ENCODE measurements at places on chromosomes 5 and 9.

DNA sequence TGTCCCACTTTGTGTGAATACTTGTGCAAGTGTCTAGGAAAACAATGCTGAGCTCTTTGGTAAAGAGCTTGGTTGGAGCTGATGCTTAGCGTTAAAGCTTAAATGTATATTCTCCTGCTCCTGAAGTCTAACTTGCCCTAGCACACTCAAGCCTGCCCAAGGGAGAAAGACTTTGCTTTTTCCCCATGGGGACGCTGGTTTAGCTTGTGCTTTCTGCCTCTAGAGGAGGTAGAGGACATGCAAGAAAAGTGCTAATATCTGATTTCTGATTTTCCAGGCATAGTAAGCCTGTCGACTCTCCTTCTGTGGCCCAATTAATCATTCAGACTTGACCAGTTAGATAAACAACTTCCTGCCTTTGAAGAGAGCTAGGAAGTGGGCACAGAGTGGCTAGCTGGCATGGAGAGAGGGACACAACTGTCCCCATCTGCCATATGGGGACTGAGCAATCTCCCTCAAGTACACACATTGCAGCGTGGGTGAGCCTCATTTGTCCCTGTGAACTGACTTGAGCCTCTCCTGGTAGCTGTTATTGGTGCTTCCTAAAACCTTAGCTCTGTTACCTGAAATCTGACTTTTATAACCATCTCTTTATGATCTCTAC, 348.4 kb downstream of the BRINP1 start:
- DNase-seq, result no peak

- DNase-seq, result no peak
Measured at GRCh38 chr9:109767404-109767803, 12.6 kb upstream of the PALM2AKAP2 start.

- DNase-seq, result peak; percentile 54
Measured at GRCh38 chr5:57032151-57032551, 80.2 kb upstream of the MIER3 start.

- no peak for DNase-seq
Measured at GRCh38 chr9:127910613-127911205, 6.1 kb downstream of the ST6GALNAC4 start.

DNA sequence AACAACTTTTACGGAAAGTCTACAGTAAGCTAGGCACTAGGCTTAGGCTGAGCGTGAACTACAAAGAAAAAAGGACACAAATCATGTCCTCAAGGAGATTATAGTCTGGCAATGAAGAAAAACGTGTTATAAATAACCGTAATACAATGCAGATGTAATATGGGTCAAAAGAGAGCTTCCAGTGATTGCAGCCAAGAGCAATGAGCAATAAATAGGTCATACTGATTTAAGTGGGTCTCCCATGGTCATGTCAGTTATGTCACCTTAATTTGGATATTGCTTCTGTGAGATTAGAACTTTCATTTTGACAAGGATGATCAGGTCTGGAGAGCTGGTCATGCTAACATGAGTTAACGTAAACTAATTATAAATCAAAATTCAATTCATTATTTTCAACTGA, 158.6 kb upstream of the GNA14 start:
- no peak for DNase-seq

DNA sequence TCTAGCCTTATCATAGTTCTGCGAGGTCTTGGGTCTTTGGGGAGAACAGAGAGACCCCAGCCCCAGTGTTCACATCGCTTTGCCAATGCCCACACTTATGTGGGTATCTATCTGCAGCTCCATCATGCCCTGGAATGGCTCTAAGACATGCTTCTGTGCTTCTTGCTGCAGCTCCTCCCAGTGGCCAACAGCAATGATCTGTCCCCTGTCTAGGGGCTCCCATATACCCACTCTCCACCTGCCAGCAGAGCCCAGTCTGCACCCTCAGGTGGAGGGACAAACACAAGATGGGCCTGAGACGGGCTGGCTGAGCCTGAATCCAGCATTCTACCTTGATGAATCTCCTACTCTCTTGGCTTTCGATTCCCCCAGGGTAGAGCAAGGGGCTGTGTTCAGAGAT, 14.6 kb upstream of the DAP start:
- DNase-seq, result no peak

GRCh38 chr9:109923471-109923760, 143.4 kb downstream of the PALM2AKAP2 start:
- no peak for DNase-seq

DNA sequence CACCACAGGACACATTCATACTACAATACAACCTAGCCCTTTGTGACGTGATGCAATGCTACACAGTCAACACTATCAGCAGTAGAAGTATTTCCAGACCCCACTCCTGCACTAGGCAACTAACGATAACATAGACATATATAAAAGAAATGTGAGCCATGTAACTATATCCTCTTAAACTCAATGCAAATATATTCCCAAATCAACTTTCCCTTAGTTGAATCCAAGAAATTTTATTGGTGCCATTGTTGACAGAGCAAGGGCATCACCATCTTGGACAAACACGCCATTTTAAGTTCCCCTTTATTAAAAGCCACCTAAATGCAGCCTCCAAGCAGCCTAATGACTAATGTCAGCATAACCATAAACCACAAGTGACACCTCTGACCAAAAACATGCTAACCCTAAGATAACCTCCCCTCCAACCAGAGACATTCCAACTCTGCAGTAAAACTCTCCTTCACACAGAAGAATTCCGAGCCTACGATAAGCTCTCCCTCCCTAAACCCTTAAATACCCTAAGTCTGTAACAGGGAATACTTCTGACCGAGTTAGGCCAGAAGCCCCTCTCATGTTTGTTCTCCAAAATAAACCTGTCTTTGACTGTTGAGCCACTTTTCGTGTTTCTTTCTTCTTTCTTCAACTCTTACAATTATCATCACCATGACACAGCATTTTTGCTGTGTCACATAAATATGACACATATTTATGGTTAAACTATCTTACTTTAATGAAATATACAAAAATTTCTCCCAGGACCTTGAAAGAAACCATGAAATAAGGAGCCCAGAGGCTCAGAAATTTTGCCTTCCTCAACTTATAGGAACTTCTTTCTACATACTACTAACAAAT, 1497.8 kb downstream of the EFNA5 start:
- DNase-seq, result no peak

DNA sequence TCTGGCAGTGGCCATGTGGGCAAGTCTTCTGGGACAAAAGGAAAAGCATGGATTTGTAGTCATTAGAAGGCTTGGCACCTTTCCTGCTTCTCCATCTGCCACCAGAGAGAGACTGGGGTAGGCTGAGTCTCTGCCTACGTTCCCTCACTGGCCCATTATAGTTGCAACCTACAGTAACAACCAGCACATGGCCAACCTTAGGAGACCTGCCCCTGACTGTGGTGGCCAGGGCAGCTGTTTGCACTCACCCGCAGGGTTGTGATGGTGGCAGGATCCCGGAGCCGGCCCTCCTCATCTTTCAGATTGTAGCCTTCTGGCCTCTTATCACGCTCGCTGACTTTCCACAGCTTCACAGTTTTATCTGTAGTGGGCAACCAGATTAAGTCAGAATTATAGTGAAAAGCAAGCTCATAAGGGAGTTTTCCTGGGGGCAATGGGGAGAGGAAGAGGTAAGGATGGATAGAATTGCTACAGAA, 174.9 kb upstream of the GPR151 start:
- DNase-seq, result no peak

- no peak for DNase-seq
Measured at GRCh38 chr5:89471115-89471514, 588.1 kb upstream of the MEF2C start.

DNA sequence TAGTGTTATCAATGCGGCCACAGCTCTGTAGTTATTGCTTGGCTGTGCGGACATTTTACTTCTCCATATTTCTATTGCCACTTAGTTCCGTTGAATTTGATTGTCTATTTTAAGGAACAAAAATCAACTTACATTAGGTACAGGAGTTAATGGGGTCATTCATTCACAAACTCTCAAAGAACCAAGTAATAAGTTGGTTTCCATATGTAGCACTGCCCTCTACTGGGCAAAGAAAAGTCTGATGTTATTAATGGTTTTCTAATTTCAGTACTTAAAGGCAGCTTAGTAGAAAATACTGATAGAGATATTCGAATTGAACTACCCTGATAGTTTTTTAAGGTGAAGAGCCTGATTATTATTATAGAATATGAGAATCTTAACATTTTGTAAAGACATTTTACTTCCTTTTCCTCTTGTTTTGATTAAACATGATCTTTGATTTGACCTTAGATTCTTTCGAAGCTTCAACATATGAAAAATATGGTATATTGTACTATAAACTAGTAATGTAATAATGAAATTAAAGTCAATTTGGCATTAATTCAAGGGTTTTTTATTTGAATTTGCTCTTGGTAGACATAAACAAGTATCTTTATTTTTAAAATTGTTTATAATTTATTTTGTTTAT, 119.5 kb upstream of the CTNND2 start:
- DNase-seq, result no peak

- DNase-seq, result no peak
Measured at GRCh38 chr9:108857572-108857971, 1.8 kb upstream of the ACTL7B start.

DNA sequence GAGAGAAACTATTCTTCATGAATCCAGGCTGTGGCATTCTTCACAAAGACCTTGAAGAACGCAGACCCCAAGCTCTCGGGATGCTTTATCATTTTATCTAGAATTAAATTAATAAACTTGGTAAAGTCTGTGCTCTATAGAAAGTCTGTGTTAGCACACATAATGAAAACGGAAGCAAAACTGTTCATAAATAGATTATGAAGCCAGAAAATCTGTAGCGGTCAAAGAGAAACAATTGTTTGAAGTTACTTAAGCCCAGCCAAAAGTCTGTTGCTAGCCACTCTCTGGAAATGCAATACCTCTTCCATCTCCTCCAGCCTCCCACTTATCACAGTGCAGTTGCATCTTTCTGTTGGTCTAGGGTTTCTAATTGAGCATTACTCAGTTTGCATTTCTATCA, 375.9 kb downstream of the KIF4B start:
- no peak for DNase-seq

DNA sequence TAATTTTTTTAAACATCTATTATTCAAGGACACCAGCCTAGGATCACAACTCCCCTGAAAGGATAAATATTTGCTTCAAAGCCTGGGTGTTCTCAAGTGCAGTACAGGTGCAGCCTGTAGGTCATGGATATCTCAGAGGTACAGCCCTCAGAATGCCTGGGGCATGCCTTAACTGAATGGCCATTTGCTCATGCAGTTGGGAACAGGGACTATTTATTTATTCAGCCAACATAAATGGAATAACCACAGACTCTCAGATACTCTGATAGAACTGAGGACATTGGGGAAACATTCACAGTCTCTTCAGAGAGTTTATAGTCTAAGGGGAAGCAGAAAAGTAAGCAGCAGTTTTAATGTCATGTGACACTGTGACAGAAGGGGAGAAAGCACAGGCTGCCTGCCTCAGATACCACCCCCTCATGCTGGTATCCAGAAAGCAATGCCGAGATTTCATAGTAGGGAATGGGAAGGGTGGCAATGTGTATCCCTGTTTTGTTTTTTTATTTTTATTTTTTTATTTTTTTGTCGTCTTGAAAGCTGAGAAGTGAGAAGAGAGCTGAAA, 112.6 kb downstream of the MACIR start:
- no peak for DNase-seq

- DNase-seq, result no peak
Measured at GRCh38 chr5:64811050-64811640, 42.4 kb downstream of the CWC27 start.

DNA sequence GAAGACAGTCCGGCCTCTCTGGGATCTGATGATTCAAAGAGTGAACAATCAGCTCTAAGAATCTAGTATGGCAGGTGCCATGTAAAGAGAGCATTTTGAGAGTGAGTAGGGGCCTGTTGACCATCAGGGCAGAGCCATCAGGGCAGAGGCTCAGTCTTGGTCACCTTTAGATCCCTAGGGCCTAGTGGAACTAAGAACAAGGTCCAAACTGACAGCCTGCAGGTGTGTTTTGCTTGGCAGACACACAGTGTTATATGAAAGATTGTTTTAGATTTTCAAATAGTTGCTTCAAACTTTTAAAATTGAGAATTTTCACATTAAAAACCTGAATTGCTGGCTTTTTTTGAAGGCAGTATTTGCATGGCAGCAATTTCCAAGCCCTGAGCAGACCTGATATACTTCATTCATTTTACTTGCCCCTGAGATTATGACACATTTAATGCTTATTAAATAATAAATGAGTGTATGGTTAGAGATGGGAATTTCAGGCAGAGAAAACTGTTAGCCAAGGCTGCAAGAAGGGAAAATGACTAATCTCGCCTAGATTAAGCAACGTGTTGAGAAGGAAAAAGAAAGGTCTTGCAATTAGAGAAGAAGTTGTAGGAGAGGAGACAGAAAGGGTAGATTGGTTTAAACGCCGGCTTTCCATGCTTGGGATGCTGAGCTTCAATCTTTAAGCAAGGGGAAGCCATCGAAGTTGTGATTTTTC, 279.6 kb downstream of the ARRDC3 start:
- DNase-seq, result no peak

GRCh38 chr9:129880654-129881546, 45.6 kb downstream of the USP20 start:
- DNase-seq, result no peak

DNA sequence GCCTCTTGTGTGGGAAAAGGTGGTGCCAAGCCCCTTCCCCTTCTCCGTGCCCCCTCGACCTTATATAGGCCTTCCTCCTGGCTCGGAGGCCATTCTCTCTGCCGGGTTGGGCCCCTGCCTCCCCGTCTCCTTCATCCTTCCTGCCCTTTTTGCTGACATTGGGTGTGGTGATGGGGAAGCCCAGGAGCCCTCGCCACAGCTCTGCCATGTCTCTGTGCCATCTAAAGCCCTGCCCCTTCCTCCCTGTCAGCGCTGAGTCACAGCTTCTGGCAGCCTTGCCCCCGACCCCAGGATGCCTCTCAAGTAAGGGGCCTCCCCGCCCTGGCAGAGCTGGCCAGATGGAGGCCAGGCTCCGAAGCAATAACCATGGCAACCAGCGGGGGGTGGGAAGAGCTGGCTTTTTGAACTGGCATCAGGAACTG, 30.4 kb downstream of the JADE2 start:
- no peak for DNase-seq

GRCh38 chr5:169909945-169910344, 70.3 kb downstream of the INSYN2B start:
- no peak for DNase-seq

GRCh38 chr5:127969651-127970050, 113.9 kb upstream of the SLC12A2 start:
- DNase-seq, result no peak

DNA sequence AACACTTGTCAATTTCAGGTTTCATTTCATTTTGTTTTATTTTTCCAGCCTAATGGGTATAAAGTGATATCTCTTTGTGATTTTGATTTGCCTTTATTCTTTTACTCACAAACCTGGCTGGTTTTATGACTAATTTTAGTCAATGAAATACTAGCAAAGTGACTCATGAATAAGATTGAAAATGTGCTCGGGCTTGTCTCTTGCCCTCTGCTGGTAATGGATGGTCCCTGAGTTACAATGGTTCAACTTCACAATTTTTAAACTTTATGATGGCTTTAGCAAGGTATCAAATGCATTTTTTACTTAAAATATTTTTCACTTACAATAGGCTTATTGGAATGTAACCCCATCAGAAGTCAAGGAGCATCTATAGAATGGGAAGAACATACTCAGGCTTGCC, 431.4 kb upstream of the CCNG1 start:
- DNase-seq, result no peak

Data from NCI-H187 treated with DMSO at 0.1 percent for 48 hours (cell line).